OCI-LY7 (cell line): ENCODE measurements at places on chromosomes 4 and X.

DNA sequence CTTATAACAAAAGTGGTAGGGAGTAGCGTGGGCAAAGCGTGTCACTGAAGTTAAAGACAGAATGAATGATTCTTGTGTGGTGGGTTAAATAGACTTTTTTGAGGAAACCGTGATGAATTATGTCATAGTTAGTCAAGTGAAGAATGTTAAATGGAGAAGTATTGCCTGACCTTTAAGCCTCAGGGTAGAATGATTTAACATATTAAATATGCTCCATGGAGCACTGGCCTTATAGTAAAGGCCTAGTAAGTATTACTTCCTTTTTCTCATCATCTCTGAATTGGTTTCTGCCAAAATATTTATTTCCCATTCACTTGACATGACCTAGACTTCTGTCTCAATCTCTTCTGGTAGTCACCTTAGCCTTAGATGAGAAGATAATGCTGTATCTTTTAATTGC is 23.7 kb downstream of the MAGEB1 start:
- no peak for DNase-seq

DNA sequence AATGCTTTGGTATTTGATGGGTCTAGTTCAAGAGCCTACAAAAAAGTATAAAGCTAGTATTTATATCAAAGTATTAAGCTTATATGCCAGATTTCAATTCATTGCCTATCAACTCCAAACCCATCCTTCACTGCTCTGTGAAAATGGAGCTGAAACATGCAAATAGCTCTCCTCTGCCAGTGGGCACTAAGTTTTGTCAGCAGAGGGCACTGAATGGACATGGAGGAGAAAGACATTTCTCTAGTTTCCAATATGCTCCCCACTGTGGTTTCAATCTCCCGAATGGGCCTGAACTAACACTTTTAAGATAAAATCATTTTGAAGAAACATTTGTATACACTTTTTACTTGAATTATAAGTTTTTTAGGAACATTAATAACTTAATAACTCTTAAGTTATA is 12.4 kb downstream of the PPID start:
- no peak for DNase-seq

DNA sequence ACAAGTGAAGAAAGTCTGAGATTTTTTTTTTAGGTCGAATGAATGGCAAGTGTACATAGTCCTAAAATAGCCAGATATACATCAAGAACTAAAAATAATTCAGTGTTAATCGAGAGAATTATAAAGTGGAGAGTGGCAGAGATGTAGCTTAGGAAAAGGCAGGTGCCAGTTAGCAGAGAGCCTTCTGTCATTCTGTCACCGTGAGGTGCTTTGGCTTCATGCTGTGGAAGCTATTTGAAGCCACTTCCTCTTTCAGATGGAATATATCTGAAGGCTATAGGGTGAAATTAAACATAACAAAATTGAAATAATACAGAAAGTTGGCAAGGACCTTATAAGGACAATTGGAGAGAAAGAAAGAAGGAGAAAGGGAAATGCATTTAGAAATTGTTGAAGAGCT is 756.3 kb downstream of the CCSER1 start:
- DNase-seq = no peak

DNA sequence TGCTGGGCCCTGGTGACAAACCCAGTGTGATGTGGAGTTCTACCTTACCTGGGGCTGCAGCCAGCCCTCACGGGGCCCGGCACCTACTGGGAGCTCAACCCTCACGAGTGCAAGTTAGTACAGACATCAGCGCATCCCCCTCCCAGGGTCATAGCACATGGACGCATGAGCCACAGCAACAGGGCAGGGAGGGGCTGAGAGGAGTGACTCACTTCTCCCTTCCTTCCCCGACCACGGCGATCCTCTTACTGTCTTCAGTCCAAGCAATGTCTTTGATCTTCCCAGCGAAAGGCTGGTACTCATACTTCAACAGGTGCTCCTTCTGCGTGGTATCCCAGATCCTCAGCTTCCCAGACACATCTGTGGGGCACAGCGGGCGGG is 17.8 kb downstream of the WDR1 start:
- DNase-seq = no peak

DNA sequence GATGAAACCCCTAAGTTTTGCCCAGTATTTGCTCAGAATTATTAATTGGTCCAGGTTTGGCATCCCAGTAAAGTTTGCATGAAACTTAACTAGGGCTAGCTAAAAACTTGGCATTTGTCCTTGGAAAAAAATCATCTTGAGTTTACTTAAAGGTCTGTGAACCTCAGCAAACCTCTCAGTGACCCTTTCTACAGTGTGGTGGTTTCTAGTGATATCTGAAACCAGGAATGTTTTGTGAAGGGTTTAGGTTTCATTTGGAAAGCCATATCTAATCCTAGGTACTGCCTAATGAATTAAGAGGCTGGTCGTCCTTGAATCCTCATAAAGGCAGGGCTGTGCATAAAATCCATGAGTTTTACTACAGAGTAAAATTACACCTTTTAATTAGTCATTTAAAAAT is 218.5 kb upstream of the ANKRD50 start:
- no peak for DNase-seq
